ENCODE measurements at places on chromosomes 7 and 10.
A peak's percentile ranks its signal among the peaks of the same experiment; 100 is the strongest.

GRCh38 chr7:137818036-137818435 is 28.7 kb downstream of the DGKI start:
- DNase-seq = no peak

DNA sequence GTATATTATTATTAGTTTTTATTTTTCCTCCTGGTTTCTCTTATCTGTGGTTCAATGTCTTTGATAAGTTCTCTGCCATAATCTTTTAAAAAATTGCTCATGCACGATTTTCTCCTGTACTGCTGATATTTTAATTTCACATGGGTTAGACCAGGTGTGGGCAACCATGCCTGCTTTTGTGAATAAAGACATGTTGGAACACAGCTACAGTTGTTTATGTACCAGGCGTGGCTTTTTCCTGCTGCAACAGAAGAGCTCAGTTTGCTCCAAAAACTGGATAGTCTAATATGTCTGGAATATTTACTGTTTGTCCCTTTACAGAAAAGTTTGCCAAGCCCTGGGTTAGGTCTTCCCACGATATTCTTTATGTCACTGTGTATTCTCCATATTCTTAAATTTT is 105.2 kb downstream of the VWC2 start:
- peak; percentile 37 for DNase-seq

- no peak for DNase-seq
Observed at GRCh38 chr10:93065675-93066543, 5.3 kb downstream of the CYP26C1 start.

- DNase-seq = peak; percentile 28
Observed at GRCh38 chr7:98211221-98211675, at the start of gene BHLHA15. TSS of gene BHLHA15 (plus strand) at chr7:98211439. CDS start at chr7:98212310, 871 bp downstream.

- DNase-seq = no peak
Observed at GRCh38 chr10:113552014-113552413, 839 bp upstream of the HABP2 start.

DNA sequence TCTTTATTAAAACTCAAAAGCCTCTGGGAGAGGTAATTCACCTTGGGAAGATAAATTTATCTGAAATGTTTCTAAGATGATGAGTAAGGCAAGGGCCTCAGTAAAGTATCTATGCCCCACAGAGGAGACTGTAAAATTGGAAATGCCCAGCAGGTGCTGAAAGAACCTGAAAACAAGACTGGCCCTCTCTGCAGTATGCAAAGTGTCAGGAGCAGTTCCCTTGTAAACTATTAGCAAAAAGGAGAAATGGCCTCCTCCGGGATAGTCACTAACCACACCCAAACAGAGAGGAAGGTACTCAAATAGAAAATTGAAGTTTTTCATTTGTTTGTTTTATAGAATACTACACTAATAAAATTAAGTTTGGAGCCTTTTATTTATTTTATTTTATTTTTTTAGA is 81.2 kb downstream of the FZD1 start:
- DNase-seq = no peak

- DNase-seq = peak; percentile 76
Observed at GRCh38 chr10:35898716-35899440, 256.8 kb upstream of the FZD8 start.

DNA sequence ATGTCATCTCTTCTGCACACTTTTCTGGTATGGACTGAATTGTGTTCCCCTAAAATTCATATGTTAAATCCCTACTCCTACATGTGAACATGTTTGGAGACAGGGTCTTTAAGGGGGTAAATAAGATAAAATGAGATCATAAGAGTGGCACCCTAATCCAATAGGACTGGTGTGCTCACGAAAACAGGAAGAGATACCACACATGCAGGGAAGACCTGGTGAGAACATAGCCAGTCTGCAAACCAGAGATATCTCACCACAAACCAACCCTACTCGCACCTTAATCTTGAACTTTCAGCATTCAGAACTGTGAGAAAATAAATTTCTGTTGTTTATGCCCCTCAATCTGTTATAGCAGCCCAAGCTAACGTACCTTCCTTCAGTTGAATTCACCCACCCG is 51.8 kb downstream of the VWDE start:
- no peak for DNase-seq

- DNase-seq = peak; percentile 74
Observed at GRCh38 chr10:15879663-15880062, 19.4 kb upstream of the MINDY3 start.

GRCh38 chr10:13971601-13972475 is 358.9 kb downstream of the FRMD4A start:
- no peak for DNase-seq

DNA sequence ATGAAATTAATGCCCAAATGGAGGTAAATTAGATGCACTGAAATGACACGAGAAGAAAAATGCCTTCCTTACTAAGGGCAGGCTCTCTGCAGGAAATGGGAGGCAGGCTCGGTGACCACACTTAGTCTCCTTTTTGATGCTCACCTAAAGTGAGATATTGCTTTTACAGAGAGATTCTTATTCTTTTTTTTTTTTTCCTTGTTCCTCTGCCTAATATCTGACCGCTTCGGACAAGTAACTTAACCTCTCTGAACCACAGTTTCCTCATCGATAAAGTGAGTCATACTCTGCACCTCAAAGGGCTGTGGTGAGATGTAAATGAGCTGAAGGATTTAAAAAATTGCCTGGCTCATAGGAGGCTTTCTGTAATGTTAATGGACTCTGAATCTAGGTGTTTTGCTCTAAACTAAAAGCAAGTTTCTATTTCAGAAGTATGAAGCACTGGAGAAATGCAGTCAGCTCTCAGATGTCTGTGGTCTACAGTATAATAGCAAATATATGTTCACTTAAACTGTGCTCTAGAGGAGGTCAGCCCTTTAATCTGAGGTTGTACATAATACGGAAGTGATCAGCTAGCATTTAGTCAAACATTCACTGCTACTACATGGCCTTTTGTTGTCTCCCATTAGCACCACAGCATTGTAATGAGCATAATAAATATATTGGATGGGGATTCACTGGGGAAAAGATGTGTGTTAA is 23.2 kb downstream of the NKX2-3 start:
- no peak for DNase-seq

DNA sequence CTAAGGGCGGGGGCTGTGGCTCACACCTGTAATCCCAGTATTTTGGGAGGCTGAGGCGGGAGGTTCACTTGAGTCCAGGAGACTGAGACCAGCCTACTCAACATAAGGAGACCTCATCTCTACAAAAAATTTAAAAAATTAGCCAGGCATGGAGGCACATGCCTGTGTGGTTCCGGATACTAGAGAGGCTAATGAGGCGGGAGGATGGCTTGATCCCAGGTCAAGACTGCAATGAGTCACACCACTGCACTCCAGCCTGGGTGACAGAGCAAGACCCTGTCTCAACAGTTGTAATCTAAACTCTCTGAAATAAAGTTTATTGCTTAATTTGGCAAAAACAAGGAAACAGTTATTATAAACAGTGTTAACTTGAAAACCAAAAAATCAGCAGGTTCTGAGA is 123.3 kb downstream of the USP6NL start:
- no peak for DNase-seq

- DNase-seq = no peak
Observed at GRCh38 chr10:121617176-121617575, 18.9 kb upstream of the FGFR2 start.

DNA sequence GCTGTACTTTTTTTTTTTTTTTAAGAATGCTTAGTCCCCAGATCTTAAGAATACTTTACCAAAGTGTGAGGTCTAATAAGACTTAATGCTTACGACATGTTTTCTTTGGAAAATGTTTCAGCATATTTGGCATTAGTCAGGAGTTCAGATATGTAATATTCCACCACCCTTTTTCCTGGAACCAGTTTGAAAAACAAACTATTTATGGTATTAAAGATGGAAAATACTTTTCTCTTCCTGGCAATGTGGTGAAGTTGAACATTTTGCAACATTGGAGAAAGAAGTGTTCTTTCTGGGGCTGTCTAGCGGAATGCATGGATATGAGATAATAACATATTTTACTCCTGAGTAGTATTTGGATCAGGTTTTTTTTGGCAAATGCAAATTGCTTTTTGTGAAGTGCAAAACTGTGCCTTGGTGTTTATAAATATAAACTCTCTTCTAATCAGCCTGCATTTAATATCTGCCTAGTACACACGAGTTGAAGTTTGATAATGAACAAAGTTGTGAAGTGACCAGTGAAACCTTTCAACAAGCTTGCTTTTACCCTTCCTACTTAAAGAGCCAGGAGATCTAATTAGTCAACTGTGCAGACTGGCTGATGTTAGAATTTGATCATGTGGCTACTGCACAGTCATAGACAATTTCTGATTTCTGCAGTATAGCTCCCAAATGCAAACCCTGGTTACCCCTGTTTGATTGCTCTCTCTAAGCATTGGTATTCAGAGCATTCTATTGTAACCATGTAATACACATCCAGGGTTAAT is 20.9 kb downstream of the MAP3K8 start:
- DNase-seq = no peak

- no peak for DNase-seq
Observed at GRCh38 chr10:58780476-58780875, 267.8 kb downstream of the BICC1 start.

Data from COR-L47 (cell line).